ENCODE measurements at places on chromosomes 2 and 18.

- H3K27ac ChIP-seq: no peak overlapping the region
- no peak overlapping the region for H3K4me3 ChIP-seq
- H3K4me1 ChIP-seq: peaks cover 20% of the 10 kb centered on the region
- no peaks in the 10 kb centered on the region for H3K27me3 ChIP-seq
- DNase-seq: no peak
These were observed 542.1 kb upstream of the ID2 start for GRCh38 chr2:8139668-8140200.

DNA sequence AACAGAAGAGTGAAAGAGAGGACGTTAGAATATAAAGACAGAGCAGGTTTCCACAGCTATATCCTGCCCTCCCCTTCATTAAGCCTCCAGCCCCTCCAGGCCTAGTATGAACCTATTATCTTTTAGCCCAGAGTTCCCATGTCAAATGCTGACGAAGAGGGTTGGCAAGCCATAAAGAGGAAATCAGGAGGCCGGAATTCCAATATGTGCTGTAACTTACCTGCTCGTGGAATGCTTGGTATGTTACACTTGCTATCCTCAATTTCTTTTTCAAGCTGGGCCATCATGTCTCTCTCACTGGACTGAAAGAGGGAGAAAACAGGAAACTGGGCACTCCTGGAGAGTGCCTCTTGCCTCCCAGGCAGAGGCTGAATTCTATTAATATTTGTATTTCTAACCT is 264.1 kb downstream of the TRIB2 start:
- no peaks in the 10 kb centered on the region for H3K4me1 ChIP-seq
- no peaks in the 10 kb centered on the region for H3K36me3 ChIP-seq
- H3K27me3 ChIP-seq: peaks cover 50% of the 10 kb centered on the region

DNA sequence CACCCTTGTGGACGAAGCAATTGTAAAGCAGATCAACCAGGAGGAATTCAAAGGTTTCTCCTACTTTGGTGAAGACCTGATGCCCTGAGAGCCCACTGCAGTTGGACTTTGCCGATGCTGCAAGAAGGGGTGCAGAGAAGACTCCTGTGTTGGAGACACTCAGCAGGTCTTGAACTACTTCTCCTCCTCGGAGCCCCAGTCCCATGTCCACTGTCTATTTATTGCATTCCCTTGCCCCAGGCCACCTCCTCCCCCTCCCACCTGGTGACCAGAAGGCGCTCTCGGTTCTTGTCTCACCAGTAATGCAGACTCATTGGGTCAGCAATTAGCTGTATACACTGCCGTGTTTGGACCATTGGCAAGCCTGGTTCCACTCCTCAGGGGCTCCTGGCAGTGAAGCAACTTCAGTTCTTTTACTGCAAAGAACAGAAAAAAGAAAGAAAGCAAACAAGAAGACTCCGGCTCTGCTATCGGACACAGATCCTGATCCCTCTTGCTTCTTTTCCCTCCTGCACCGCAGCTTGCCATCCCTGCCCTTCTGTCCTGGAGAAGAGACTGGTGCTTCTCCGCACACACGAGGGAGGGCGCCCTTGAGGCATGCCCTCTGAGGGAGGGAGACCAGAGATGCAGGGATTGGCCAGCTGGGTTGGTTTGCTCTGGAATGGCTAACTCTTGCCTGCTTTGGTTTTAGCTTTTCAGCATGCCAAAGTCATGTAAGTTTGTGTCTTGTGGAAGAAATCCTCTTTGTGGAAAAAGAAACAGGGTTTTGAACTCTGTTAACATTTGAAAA is 112.2 kb upstream of the EPAS1 start:
- no peak overlapping the region for H3K4me3 ChIP-seq
- H3K27ac ChIP-seq: no peak overlapping the region
- H3K36me3 ChIP-seq: peaks cover 1% of the 10 kb centered on the region
- DNase-seq: no peak
- H3K27me3 ChIP-seq: no peaks in the 10 kb centered on the region
- peaks cover 17% of the 10 kb centered on the region for H3K4me1 ChIP-seq

DNA sequence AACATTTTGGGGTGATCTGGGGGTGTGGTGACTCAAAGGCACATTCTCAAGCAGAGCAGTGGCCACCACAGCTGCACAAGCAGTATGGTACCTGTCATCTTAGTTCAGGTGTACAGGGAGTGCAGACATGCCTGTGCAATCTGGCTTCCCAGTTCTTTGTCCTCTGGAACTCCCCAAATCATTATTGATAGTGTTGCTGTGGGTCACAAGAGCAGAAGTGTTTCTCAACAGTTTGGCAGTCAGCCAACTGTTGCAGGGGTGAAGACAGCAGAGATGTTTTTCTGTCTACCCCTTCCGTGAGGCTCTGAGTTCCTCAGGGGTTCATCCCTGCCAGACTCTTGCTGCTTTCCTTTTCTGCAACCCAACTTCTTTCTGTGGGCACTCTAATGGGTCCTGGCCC is 206.5 kb upstream of the ZSWIM2 start:
- no peak overlapping the region for H3K27ac ChIP-seq
- H3K36me3 ChIP-seq: no peaks in the 10 kb centered on the region
- H3K4me1 ChIP-seq: peaks cover 4% of the 10 kb centered on the region
- no peaks in the 10 kb centered on the region for H3K27me3 ChIP-seq
- no peak for DNase-seq
- no peak overlapping the region for H3K4me3 ChIP-seq

GRCh38 chr2:220167956-220168355 is 540.5 kb downstream of the SLC4A3 start:
- H3K4me1 ChIP-seq: no peaks in the 10 kb centered on the region
- no peak for DNase-seq
- H3K36me3 ChIP-seq: no peaks in the 10 kb centered on the region
- no peak overlapping the region for H3K4me3 ChIP-seq
- H3K27me3 ChIP-seq: no peaks in the 10 kb centered on the region

DNA sequence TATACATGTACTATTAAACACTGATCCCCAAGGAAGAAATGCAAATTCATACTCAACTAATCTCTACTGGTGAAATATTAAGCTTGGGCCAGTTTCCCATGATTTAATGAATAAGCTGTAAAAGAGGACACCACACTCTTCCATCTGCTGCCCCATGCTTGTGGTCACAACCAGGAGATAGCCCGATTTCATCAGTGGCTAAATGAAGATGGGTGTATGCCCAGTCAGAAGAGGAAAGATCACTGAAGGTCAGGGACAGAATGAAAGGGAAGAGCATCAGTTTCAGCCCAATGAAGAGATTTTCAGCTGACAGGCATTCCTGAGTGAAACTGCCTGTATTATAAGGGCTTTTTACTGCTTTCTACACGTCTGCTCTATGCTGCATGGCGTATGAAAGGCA is 103.5 kb downstream of the KCNS3 start:
- no peaks in the 10 kb centered on the region for H3K4me1 ChIP-seq
- no peak overlapping the region for H3K4me3 ChIP-seq
- no peaks in the 10 kb centered on the region for H3K27me3 ChIP-seq
- no peak for DNase-seq
- no peak overlapping the region for H3K27ac ChIP-seq
- no peaks in the 10 kb centered on the region for H3K36me3 ChIP-seq

DNA sequence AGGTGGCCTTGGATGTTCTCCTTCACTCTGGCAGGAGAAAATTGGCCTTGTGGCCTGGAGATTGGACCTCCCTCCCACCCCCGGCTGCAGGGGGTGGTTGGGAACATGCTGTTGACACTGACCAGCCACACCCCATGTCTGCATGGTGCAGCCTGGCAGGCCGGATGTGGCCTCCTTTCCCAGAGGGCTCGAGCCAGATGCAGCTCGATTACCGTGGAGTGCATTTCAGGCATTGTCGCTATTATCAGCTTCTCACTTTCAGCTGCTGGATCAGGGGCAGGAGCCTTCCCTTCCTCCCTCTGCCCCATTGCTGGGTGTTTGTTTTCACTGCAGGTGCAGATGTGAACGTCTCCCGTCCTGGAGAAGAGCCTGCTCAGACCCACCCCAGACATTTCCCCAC is 211.0 kb upstream of the SIX2 start:
- no peak overlapping the region for H3K27ac ChIP-seq
- peaks cover 18% of the 10 kb centered on the region for H3K27me3 ChIP-seq
- DNase-seq: no peak
- no peaks in the 10 kb centered on the region for H3K4me1 ChIP-seq
- H3K4me3 ChIP-seq: no peak overlapping the region
- H3K36me3 ChIP-seq: no peaks in the 10 kb centered on the region

DNA sequence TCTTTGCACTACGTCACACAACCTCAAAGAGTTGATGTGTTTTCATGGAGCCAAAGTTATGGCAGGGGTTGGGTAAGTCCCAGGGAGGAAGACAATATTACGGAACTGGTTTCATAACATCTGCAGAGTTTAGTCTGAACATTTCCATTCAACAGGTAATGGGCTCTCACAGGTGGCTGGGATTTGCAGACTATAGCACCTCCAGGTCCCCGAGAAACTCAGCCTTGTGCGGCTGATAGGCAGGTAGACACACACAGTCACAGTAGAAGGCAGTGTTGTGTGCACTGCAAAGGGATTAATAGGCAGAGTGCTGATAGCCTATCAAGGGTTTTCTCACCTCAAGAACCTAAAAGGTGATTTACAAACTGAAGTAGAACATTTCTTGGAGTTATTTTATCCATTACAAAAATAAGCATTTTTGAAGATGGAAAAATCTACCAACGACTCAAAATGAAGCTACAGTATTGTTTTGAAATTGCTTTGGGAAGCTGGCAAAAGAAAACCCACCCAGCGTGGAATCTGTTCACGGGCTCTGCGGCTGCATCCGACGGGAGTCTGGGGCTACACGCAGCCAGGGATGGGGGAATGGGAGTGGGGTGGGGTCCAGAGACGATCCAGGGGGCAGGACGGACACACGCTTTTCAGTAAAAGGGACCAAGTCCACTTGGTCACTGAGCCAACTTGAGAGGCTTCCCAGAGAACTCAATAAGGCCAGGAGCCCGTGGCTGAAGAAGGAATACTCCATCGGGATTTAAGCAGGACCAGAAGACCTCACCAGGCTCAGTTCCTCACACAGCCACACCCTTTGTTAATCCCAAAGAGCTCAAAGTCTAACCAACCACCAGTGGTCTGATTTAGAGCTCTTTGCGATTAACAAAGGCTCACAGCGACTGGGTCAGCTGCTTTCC is 82.9 kb downstream of the CHRNA1 start:
- H3K4me1 ChIP-seq: peaks cover 44% of the 10 kb centered on the region
- no peak overlapping the region for H3K27ac ChIP-seq
- H3K27me3 ChIP-seq: peaks cover 10% of the 10 kb centered on the region

DNA sequence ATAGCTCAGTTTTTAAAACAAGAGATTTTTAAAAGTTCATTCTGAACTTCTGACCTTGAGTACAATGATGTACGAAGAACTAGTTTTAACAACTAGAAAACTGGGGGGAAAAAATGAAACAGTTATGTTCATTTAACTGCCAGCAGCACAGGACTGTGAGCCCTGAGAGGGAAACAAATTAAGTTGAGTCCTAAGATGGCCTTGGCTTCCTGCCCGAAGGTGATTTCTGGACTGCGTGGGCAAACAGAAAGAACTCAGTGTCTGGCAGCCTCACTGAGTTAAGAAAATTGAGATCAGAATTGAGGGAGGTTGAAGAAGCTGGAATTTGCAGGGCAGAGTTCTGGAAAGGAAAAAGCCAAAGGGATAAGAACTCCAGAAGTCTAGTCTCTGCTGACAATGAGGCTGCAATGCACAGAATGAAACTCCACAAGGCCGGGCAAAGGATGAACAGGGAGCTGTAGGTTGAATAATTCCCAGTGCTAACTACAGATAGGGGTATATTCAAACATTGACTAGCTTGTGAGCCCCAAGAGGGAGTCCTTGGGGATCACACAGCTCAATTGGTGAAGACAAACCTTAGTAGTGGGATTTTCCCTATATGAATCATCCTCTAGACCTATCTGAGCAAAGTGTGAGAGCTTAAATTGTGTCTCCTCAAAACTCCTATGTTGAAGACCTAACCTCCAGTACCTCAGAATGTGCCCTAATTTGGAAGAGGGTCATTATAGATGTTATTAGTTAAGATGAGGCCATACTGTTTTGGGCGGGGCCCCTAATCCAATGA is 13.1 kb upstream of the CRACDL start:
- peaks cover 27% of the 10 kb centered on the region for H3K27me3 ChIP-seq
- DNase-seq: no peak

DNA sequence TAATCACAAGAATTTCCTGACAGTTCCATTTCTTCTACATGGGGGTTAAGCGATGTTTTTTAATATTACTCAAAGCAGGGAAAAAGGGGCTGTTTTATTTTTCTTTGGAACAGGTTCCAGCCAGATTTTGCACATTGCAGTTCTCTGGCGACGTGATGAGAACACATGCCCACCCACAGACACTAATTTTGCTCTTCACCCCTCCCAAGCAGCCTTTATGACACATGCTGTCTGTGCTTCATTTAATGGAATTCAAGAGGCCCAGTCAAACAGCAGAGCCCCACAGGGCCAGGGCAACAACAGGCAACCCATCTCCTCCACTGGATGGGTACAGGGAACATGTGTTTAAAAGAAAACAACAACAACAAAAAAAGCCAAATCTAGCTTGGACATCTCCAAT is 70.8 kb downstream of the SPRED2 start:
- peak overlapping the region; percentile 17 for H3K27ac ChIP-seq
- DNase-seq: no peak
- H3K4me3 ChIP-seq: no peak overlapping the region

- no peak overlapping the region for H3K27ac ChIP-seq
- no peaks in the 10 kb centered on the region for H3K27me3 ChIP-seq
- H3K36me3 ChIP-seq: peaks cover 26% of the 10 kb centered on the region
- DNase-seq: no peak
- H3K4me1 ChIP-seq: peaks cover 40% of the 10 kb centered on the region
These were observed 66.9 kb downstream of the ACVR1 start for GRCh38 chr2:157809212-157809611.

- H3K4me1 ChIP-seq: no peaks in the 10 kb centered on the region
- no peaks in the 10 kb centered on the region for H3K27me3 ChIP-seq
- DNase-seq: no peak
- no peak overlapping the region for H3K27ac ChIP-seq
These were observed 3.1 kb upstream of the KYNU start for GRCh38 chr2:142874293-142874814.

DNA sequence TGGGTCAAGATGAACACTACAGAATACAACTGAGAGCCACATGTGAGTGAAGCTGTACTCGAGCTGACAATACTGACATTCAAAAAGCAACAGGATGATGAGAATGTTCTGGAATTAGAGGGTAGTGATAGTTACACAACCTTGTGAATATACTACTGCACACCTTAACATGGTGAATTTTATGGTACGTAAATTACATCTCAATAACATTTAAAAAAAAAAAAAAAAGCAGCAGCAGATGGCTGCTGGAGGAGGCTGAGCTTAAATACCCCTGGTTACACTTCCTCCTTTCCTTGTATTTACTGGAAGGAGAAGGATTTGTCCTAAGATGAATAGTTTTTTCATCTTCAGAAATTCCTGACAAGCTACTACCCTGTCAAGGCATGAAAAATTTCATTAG is 45.5 kb upstream of the CYP1B1 start:
- H3K36me3 ChIP-seq: no peaks in the 10 kb centered on the region
- no peak overlapping the region for H3K4me3 ChIP-seq

DNA sequence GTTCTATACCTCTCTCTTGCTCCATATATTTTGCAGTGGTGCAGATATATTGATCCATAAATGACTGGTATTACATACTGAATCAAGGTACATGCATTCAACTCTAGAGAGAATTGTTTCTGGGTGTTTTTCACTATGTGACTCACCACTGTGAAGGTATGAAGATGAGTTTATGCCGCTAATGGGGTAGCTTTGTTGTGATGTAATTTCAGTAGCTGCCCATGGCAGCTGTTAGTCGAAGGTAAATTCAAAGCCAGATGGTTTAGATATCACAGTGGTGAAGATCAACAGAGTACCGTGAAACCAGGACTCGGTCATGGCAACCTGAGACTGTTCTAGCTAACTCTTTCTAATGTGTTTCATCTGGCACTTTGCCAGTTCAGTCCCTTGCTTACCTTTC is 50.4 kb downstream of the PKP4 start:
- H3K27ac ChIP-seq: no peak overlapping the region
- H3K36me3 ChIP-seq: no peaks in the 10 kb centered on the region
- no peaks in the 10 kb centered on the region for H3K27me3 ChIP-seq
- no peak overlapping the region for H3K4me3 ChIP-seq
- peaks cover 8% of the 10 kb centered on the region for H3K4me1 ChIP-seq
- DNase-seq: peak; percentile 10
